ENCODE measurements at places on chromosomes 6 and 20. TPM values are rescaled to one million over a fixed set of nuclear protein-coding genes. Genes with fewer than 3 reads are reported as not detected.

APOM gene
- 2.4 TPM for polyA plus RNA-seq

PTGIS gene
- not detected for polyA plus RNA-seq

HSPA1L gene
- polyA plus RNA-seq: 1.6 TPM

MAPK13 gene
- 0.69 TPM for polyA plus RNA-seq

COL12A1 gene
- 2.8 TPM for polyA plus RNA-seq

CAGE1 gene
- not detected for polyA plus RNA-seq

SLC17A4 gene
- polyA plus RNA-seq: not detected

DOP1A gene
- polyA plus RNA-seq: 18.0 TPM

NHLRC1 gene
- 2.7 TPM for polyA plus RNA-seq

DEFB124 gene
- not detected for polyA plus RNA-seq

TP53INP2 gene
- 4.1 TPM for polyA plus RNA-seq

FAM209A gene
- 0.45 TPM for polyA plus RNA-seq

FHL5 gene
- 3.8 TPM for polyA plus RNA-seq

FGD2 gene
- not detected for polyA plus RNA-seq

ENPP5 gene
- polyA plus RNA-seq: 295 TPM

LY6G5C gene
- 2.4 TPM for polyA plus RNA-seq

C20orf144 gene
- not detected for polyA plus RNA-seq

INSM1 gene
- polyA plus RNA-seq: 0.11 TPM

CLVS2 gene
- polyA plus RNA-seq: 16.6 TPM

TRERF1 gene
- polyA plus RNA-seq: 1.4 TPM

GSTA2 gene
- not detected for polyA plus RNA-seq

TMEM244 gene
- not detected for polyA plus RNA-seq

CRISP3 gene
- not detected for polyA plus RNA-seq

C6orf163 gene
- polyA plus RNA-seq: 2.4 TPM

RNF144B gene
- polyA plus RNA-seq: 1.4 TPM

MTFR2 gene
- polyA plus RNA-seq: 7.8 TPM

C6orf52 gene
- 11.5 TPM for polyA plus RNA-seq

MACROD2 gene
- polyA plus RNA-seq: 36.7 TPM

ERMARD gene
- polyA plus RNA-seq: 19.5 TPM

HSPA12B gene
- polyA plus RNA-seq: 0.35 TPM

CCR6 gene
- polyA plus RNA-seq: 1.5 TPM

PRR18 gene
- 0.15 TPM for polyA plus RNA-seq

KIFC1 gene
- not detected for polyA plus RNA-seq

KIF25 gene
- polyA plus RNA-seq: 13.7 TPM

SNAI1 gene
- polyA plus RNA-seq: 0.34 TPM

SEMG1 gene
- polyA plus RNA-seq: not detected

FERMT1 gene
- polyA plus RNA-seq: not detected

CENPW gene
- polyA plus RNA-seq: 10.4 TPM

Data from Purkinje cell (primary cell).